Chondrocyte (in vitro differentiated cells): ENCODE measurements at places on chromosomes 5 and 9.

DNA sequence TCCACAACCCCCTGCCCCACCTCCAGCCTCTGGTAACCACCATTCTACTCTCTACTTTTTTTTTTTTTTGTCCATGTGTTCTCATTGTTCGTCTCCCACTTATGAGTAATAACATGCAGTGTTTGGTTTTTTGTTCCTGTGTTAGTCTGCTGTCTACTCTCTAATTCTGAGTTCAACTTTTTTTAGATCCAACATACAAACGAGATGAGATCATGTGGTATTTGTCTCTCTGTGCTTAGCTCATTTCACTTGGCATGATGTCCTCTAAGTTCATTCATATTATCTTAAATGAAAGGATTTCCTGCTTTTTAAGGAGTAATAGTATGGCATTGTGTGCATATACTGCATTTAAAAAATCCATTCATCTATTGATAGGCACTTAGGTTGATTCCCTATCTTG lies 130.9 kb downstream of the NMUR2 start:
- DNase-seq = no peak

- no peak for DNase-seq
Measured at GRCh38 chr5:58455066-58455465, 4.8 kb downstream of the PLK2 start.

DNA sequence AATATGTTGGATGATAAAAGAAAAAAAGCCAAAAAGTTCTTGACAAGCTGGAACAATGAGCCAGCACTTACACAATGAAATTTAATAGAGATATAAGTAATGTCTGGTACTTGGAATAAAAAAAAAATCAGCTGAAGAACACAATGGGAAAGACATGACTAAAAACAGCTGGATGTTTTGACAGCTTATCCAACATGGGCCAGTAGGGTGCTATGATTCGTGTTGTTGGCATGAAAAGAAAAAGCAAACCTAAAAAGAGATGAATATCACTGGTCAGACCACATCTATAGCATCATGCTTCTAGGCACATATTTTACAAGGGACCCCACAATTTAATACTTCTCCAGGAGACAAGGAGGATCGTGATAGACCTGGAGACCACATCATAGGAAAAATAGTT lies 175.3 kb downstream of the ARL15 start:
- DNase-seq = no peak

DNA sequence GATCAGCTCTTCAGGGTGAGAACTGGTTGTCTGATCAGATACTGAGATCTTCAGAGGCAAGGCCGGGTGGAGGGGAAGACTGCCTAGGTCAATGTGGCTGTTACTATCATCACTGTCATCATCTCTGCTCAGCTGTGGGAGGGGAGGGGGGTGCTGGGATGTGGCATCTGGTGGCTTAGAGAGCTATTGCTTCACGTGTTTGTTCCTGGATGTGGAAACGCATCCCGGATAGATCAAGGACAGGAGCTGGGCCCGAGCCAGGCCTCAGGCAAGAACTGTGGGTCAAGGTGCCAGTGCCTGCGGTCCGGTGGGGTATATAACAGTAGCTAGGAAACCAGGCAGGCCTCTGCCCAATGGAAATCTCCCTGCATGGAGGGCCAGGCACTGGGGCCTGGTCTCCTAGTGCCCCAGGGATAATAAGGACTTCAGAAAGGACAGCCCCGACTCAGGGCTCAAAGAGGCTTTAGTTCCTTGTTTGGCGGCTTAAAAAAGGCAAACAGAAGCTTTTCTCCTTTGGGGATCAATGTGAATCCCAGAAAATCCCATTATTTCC lies 30.3 kb upstream of the TIFAB start:
- peak; percentile 46 for DNase-seq

DNA sequence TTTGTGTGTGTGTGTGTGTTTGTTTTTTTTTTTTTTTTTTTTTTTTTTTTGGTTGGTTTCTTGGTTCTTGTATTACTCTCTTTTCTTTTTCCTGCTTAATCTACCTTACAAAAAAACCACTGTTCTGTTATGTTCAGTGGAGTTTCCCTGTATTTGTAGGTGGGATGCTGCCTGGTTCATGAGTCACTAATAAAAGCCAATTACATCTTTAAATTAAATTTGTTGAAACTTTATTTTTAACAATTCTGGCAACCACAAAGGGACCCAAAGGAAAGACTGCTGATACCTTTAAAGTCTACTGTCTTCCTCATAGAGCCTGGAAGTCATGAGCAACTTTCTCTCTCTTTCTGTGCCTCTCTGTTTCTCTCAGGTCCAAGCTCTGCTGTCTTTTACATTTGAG lies 29.5 kb upstream of the RNF20 start:
- no peak for DNase-seq

- DNase-seq = no peak
Measured at GRCh38 chr5:158212917-158213316, 354.0 kb upstream of the CLINT1 start.

DNA sequence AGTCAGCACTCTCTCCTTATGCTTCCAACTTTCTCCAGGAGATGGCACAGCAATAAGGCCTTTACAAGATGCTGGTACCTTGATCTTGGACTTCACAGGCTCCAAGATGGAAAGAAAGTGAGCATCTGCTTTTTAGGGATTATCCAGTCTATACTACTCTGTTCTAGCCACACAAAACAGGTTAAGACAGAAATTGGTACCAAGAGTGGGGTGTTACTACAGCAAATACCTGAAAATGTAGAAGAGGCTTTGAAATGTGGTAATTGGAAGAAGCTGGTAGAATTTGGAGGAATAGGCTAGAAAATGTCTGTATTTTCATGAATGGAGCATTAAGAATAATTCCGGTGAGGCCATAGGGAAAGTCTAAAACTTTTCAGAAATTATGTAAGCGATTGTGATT lies 484.8 kb upstream of the GRIA1 start:
- DNase-seq = no peak

DNA sequence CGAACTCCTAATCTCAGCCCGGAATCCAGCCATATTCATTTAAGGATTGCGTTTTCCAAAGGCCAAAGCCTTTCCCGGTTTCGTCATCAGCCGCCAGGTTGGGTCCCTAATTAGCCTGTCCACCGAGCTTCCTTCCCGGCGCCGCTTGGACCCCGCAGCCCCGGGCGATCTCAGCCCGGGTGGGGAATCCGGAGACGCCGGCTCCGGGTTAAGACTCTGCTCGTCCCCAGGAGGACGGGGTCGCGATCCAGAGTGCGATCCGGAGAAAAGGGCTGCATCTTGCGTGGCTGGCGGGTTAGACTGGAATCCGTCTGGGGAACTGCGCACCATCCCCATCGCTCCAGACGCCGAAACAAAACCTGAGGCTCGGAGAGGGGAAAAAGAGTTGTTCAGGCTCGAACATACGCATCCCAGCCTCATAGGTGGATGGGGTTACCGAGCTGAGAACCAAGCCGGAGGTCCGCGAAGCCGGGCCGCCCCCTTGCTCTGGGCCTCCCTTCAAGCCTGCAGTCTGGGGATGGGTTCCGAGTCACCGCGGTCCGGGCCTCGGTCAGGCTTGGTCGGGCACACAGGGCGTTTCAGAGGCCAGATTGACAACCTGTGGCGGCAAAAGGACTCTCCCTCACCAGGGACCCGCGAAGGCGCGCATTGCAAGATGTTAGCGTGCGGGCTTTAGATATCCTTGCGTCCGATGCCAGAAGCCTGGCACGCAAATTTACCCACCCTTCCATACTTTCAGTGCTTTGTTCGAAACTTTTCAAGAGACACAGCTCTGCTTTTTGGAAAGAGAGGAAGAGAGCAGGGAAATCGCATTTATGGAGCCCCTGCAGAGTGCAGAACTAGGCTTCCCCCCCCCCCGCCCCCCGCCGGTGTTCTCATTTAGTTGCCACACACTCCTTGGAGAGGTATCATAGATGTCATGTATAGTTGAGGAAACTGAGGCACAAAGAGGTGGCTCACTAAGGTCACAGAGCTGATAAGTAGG lies 7.9 kb downstream of the MSX2 start:
- no peak for DNase-seq

- DNase-seq = no peak
Measured at GRCh38 chr9:128169492-128169891, 9.4 kb downstream of the BBLN start.

- DNase-seq = peak; percentile 86
Measured at GRCh38 chr9:101485924-101486692, 47.5 kb upstream of the RNF20 start.

DNA sequence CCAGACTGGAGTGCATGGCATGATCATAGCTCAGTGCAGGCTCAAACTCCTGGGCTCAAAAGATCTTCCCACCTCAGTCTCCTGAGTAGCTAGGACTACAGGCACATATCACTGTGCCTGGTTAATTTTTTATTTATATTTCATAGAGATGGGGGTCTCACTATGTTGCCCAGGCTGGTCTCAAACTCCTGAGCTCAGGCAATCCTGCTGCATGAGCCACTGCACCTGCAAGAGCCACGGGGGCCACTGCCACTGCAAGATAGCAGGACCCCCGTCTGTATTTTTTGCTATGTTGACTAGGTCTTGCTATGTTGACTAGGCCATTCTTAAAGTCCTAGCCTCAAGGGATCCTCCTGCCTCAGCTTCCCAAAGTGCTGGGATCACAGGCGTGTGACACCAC lies 6.5 kb downstream of the CYSTM1 start:
- no peak for DNase-seq

GRCh38 chr5:131965826-131966415 lies 20.5 kb upstream of the MEIKIN start:
- DNase-seq = no peak

GRCh38 chr5:5135957-5136676 lies 4.0 kb upstream of the ADAMTS16 start:
- DNase-seq = no peak

DNA sequence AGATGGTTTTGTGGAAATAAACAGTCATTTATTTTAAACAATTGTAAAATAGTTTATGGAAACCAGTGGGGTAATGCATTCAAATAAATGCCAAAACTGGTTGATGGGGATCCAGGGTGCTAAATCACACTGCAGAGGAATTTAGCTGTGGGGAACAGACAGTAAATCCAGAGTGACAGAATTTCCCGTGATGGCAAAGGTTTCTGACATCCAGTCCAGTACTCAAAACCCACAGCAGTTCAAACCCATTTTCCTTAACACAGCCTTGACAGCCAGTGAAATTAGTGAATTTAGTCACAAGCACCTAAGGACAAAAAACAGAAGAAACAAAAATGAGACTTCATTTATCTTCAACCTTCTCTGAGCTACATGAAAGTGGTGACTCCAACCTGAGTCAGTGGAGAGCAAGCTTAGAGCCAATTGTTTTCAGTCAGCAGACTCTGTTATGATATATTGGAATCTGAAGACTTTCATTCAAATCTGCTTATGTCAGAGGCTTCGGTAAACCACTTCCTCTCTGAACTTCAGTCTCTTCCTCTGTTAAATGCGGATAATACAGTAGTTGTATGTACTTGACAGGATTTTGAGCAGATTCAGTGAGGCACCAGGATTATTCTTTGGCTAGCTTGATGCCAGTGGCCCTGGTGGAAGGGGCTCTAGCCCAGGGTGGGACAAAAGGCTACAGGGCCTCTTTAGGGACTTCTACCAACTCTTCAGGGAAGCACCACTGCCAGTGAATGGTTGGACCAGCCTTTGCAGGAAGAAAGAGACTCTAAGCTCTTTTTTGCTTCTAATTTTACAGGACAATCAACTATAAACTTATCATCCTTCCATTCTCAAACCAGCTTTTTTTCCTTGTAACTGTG lies 185.3 kb downstream of the MAPKAP1 start:
- no peak for DNase-seq

DNA sequence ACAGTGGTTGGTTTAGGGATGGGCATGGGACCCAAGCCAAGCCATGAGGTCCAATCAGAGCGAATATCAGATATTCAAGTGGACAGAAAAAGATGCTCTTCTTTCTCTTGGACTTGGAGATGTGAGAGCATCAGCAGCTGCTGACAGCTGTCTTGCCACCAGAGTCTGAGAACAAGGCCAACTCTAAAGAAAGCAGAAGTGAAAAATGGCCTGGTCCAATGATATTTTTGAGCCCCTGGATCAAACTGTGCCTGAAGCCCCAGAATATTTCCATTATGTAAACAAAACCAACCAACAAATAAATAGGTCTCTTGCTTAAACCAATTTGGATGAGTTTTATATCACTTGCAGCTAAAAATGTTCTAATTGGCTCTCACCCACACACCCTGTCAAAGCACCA lies 30.7 kb upstream of the JADE2 start:
- no peak for DNase-seq

- no peak for DNase-seq
Measured at GRCh38 chr5:95530416-95530815, 24.4 kb downstream of the SKIC3 start.

DNA sequence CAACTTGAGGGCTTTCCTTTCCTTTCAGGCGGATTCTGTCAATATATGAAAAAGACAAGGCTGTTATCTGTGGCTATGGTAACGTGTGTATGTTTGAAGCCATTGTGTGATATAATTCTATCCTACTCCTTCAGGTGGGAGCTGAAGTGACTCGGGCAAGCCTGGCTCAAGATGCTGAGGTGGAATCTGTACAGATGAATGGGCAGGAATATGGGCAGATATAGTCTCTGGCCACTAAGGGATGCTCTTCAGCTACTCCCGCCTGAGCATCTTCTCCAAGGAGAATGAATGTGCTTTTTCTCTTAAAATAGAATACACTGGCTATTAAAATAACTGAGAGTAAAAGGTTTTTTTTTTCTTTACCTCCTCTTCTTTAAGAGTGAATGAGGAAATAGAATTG lies 244.8 kb downstream of the ADGRV1 start:
- DNase-seq = no peak

- no peak for DNase-seq
Measured at GRCh38 chr9:96009690-96010472, 134.4 kb downstream of the ERCC6L2 start.

DNA sequence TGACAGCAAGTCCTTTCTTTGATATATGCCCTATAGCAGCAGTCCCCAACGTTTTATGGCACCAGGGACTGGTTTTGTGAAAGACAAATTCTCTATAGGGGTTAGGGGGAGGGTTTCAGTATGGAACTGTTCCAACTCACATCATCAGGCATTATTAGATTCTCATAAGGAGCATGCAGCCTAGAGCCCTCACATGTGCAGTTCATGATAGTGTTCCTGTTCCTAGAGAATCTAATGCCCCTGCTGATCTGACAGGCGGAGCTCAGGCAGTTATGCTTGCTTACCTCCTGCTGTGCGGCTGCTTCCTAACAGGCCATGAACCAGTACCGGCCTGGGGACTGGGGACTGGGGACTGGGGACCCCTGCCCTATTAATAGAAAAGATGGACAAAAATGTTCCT lies 2.7 kb upstream of the RAPGEF6 start:
- no peak for DNase-seq

- DNase-seq = no peak
Measured at GRCh38 chr9:137064880-137065164, 5.5 kb downstream of the SAPCD2 start.

- no peak for DNase-seq
Measured at GRCh38 chr5:156522651-156523529, 195.9 kb downstream of the SGCD start.

- DNase-seq = no peak
Measured at GRCh38 chr5:75678155-75678554, 39.1 kb downstream of the POC5 start.

GRCh38 chr9:20333991-20334390 lies 288.3 kb downstream of the MLLT3 start:
- DNase-seq = no peak

DNA sequence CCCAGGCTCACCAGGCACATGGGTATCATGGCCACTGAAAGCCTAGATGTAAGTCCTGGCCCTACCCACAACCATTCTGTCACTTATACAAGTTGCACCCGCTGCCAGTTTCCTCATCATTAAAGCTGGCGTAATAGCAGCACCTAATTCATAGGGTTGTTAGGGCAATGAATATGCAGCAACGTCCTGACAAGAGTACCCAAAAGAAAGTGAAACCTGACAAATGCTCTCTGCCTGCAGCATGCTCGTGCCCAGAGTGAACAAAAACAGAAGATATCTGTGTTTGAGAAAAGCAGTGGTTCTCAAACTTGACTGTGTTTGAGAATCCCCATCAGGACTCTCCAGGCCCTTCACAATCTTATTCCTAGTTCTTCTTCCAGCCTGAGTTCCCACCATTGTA lies 632.4 kb downstream of the SEMA5A start:
- DNase-seq = no peak
